Skeletal muscle cell (primary cell): ENCODE measurements at places on chromosomes 5 and 9.
A peak's percentile ranks its signal among the peaks of the same experiment; 100 is the strongest.

DNA sequence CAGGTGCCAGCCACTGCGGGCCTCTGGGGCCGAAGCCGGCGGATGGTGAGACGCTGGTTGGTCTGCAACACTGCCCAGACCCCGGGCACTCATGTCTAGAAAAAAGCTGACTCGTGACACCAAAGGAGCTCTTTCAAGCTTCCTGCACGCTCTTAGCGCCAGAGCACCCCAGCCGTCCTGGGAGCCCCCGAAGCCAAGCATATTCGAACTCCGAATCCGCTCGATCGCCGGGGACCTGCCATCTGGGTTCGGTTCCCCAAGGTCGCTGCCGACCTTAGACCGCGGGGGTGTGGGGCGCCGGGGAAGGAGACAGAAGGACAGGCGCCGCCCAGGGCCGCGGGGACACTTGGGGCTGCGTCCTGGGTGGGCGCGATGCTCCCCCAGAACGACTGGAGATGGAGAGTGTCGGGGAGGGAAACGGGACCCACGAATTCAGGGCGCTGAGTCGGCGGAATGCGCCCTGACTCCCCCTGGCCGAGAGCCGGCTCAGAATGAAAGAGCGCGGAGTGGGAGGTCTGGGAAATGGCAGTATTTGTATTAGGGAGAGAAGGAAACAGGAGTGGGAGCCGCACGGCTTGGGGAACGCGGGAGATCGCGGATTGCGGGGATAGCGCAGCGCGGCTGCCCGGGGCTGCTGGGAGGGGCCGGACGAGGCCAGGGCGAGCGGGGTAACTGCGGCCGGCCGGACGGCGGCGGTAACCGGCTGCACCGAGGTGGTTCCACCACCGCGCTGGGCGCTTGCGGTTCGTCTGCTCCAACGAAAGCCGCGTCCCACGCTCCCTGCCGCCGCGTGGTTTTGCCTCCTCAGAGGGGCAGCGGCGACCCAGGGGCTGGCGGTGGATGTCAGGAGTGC lies 20.1 kb upstream of the MARCHF6 start:
- DNase-seq: no peak

DNA sequence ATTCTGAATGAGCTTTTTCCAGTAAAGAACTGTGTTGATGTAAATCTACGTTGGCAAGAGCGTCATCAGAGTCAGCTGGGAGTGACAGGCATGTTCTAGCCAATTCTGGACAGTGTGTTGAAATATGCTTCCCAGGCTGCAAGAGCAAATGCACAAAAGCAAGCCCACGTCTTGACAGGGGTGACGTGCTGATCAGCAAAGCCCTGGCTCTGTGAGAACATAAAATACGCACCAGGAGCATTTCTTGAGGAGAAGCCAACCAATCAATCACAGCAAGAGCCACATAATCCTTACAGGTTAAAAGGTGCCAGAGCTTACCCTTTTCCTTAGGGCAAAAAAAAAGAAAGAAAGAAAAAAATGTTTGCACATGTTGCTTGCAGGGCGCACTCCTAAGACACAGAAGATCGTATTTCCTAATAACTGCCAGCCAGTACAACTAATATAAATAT lies 148.1 kb downstream of the PDE4D start:
- DNase-seq: peak; percentile 100

DNA sequence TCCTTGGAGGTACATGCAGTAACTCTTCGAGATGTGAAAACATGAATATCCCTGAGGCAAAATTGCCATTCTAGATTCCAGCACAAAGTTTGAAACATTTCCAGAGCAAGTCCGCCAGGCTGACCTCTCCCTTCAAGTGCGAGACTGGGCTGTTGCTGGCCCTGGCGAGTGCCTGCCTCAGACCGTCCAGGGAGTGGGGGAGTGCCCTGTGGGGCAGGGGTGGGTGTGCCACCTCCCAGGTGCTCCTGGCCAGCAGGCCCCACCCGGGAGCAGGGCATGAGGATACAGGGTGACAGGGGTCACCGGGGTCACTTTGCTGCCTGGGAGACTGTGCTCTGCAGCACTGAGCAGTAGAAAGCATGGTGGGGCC lies 199.9 kb downstream of the AOPEP start:
- no peak for DNase-seq

GRCh38 chr5:175520321-175520720 lies 42.0 kb downstream of the SFXN1 start:
- no peak for DNase-seq

DNA sequence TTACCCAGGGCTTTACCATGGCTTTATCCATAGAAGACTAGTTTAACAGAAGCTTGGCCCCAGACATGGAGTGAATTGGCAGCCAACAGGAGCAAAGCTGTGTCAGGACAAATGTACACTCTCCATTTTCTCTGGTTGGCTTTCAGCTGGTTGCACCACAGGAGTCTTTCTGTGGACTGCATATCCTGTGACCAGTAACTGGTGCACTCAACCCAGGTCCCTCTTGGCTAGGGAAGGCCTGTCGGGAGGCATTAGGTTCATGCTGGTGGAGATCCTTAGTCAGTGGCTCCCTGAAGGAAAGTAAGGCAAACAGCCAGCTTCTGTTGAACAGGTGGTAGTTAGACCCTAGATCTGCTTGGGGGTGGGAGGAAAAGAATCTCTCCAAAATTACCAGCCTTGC lies 146.9 kb upstream of the TLX3 start:
- DNase-seq: no peak

DNA sequence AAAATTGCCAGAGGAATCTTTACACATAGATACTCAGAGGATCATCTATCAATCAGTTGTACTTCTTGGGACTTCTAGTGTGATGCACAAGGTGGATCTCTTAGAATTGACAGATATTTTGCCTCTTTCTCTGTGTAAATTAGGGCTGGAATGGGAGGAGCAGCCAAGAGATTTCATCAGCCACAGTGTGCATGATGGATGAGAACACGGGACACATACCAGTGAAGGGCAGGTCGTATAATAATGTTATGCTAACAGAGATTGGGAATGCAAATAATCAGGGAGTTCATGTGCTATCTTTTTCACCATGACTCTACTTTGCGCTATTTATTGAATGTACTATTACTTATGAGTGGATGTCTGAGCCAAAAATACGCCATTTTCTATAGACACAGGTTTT lies 43.3 kb upstream of the ISOC1 start:
- no peak for DNase-seq

DNA sequence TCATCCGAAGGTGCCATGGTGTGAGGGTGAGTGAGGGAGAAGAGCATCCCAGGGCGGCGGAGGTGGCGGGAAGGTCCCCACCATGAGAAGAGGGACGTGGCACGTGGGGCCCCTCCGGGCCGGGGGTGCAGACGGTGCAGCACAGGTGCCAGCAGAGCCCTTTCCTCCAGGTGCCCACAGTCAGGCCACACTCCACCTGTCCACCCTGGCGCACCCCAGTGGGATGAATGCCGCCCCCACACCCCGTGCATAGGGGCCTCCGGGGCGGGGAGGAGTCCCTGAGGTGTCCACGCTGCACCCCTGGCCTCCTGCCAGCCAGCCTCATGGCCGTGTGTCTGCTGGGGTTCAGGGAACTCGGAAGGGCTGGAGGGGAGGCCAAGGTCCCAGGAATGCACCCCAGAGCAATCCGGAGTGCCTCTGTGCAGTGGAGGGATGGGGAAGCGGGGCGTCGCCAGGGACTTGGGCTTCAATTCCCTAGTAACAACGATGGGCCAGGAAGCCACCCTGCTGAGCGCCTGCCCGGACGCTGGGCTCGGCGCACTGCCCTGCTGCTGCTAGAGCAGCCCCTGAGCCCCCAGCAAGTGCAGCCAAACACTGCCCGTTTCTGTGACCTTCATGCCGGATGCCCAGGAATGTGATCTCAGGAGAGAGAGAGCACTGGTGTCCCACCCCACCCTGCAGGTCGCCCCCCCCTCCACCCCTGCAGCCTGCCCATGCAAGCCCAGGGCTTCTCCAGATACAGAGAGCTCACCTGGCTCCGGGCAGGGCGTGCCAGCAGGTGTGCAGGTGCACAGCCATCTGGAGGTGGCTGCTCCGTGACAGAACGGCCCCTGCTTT lies 8.8 kb upstream of the NACC2 start:
- DNase-seq: no peak

DNA sequence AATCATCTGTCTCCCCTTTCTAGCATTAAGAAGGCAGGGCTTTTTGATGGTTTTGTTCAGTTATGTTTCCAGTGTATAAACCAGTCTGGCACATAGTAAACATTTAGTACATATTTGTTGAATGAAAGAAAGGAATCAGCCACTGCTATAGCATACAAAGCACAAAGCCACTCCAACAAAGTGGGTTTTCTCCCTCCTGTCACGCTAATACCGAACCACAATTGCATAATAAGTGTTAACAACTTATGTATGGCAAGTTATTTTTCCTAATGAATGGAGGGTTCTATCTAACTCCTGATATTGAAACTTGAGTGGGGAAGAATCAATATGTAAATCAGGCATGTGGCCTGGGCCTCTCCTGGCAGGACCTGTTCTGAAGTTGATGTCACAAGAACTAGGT lies 53.9 kb downstream of the PRUNE2 start:
- DNase-seq: no peak

- DNase-seq: no peak
Observed at GRCh38 chr5:123093601-123094236, 4.7 kb downstream of the PRDM6 start.

DNA sequence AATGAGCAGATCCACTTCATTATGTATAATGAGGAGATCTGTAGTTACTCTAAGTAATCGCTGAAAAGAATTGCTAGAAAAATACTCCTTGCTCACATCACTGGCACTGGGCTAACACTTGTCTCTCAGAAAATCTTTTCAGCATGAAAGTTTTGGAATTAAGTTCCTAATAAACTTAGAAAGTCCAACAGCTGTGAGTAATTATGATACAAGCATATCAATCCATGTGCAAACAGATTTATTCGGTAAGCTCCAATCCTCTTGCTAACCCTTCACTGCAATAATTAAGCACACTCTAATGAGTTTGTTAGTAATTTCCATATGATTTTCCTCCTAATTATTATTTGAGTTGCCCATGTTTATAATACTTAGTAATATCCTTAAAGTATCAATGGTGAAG lies 652.6 kb upstream of the WWC1 start:
- no peak for DNase-seq

GRCh38 chr5:90345684-90346083 lies 63.9 kb downstream of the CETN3 start:
- DNase-seq: no peak

GRCh38 chr9:99565203-99565602 lies 256.5 kb upstream of the NR4A3 start:
- no peak for DNase-seq

DNA sequence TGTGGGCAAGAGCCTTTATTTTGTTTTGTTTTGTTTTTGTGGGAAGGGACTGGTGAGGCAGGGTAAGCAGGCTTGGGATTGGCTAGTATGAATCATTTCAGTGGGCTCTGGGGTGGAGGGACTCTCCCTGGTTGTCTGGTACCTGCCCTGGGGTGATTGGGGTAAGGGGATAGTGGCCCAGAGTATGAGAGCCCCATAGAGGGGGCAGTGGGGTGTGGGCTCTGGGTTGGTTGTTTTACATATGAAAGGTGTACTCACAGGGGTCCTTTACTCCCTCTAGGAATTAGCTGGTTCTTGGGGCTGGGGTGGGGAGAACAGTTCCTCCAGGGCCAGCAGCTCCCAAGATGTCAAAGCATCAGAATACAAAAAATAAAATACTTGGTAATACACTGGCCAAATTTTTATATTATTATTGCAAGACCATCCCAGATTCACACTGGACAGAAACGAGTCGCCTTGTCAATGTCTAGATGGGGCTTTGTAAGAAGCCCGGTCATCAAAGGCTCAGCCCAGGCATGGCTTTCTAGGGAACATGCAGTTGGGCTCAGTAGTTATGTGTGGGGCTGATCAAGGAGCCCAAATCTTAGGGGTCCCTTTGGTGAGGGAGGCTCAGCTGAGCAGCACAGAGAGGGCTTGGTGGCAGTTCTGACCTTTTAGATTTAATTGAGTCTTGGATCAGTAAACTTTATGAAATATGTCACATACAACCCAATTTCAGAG lies 190.5 kb downstream of the NXNL2 start:
- no peak for DNase-seq

GRCh38 chr5:109426075-109426474 lies 16.3 kb upstream of the PJA2 start:
- DNase-seq: no peak

DNA sequence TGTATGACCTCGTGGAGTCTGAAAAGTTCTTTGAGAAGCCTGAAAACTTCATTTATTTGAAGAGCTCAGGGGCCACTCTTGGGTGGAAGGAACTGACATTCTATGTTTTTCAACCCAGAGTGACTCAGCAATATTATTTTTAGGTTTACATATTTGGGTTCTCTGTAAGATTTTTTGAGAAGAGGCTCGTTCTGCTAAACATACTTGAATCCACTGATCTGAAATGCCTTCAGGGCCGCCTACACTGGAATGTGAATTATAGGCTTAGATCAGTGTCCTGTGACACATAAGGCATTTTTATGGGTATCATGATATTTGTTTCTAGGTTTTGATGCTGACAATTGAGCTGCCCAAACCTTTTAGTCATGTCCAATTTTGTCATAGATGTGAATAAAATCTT lies 86.2 kb downstream of the PSAT1 start:
- no peak for DNase-seq

DNA sequence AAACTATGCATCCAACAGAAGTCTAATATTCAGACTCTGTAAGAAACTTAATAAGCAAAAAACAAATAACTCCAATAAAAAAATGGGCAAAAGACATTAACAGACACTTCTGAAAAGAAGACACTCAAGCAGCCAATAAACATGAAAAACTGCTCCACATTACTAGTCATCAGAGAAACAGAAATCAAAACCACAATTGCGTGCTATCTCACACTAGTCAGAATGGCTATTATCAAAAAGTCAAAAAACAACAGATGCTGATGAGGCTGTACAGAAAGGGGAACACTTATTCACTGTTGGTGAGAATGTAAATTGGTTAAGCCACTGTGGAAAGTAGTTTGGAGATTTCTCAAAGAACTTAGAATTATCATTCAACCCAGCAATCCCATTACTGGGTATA lies 101.2 kb upstream of the TRIM32 start:
- no peak for DNase-seq

DNA sequence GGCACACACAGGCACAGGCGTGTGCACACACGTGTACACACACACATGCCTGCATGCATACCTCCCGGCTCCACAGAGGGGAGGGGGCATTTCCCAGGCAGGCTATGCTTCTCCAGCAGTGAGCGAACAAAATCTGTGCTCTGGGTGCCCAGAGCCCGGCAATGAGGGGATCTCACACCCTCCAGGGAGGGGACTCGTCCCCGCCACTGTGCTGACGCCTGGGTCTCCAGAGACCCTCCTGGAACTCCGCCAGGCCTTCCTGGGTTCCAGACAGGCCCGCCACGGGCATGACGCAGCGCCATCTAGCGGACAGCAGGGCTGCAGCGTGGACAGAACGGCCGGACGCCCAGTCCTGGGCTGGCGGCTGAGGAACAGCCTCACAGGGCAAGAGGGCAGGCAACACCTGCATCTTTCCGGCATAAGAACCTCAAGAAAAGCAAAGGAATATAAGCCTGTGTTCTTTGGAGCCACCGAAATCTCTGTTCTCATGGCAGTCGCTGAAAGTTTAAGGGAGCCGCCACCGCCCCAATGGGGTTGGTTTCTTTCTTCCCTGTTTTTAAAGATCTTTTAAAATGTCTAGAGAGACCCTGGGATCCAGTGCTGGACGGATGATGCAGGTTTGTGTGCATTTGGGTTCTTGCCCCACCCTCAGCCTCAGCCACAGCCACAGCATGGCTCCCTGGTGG lies 135.6 kb upstream of the PPP1R26 start:
- no peak for DNase-seq
